Adrenal gland (tissue), 19 donors: ENCODE measurements at places on chromosomes 6 and 20. TPM values are rescaled to one million over a fixed set of nuclear protein-coding genes. Genes with fewer than 3 reads are reported as not detected.
A peak's percentile ranks its signal among the peaks of the same experiment; 100 is the strongest.

- DNase-seq = no peak
Observed at GRCh38 chr6:130120731-130121130, 102.0 kb downstream of the SAMD3 start.

DNA sequence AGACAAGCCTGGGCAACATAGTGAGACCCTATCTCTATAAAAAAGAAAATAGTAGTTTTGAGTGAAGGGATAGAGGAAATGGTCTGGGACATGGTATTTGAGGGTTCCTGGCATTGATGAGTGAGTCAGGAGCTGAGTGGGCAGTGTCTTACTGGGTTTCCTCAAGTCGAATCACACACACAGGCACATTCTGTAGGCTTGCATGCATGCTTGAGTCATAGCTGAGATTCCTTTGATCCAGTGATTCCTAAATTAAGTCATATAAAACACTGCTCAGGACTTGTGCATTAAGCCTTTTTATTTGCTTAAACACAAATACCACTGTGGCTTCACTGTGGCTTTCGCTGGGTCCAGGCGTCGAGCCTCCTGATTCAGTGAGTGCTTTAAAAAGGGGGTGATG is 71.8 kb upstream of the TMEM181 start:
- DNase-seq = no peak

- DNase-seq = no peak
Observed at GRCh38 chr6:2843138-2843740, 1.6 kb upstream of the SERPINB1 start.

DNA sequence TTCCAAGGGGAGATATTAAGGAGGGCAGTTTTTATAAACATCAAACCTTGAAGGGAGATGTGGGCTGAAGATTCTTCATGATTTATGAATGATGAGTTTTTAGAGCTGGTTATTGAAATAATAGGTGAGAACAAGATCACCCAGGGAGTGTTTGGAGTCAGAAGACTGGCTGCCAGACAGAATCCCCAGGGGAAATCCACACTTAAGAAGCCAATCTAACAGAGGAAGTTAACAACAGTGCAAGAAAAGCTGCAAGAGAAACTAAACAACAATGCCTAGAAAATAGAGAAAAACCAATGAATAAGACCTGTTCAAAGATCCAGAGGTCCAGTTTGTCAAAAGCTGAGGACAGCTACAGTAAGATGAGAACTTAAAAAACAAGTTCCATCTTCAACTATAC is 167.9 kb upstream of the MAN1A1 start:
- no peak for DNase-seq

GRCh38 chr20:31579245-31579644 is 25.8 kb upstream of the ID1 start:
- no peak for DNase-seq

DNA sequence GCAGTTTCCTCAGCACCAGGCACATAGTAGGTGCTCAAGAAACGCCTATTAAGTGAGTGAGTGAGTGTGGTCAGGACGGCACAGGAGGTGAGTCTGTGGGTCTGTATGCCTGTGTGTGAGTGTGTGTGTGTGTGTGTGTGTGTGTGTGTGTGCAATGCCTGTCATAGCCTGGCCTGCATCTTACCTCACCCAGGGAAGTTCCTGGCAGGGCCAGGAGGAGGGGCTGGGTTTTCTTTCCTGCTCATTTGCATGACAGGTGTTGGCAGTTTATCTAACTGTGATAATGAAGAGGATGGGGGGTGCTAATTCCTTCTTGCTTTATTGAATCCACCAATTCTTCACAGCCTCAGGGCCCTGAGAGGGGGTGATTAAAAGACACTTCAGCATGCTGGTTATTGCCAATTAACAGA is 146.7 kb upstream of the MLN start:
- DNase-seq = no peak

GRCh38 chr20:22576273-22576672 is 8.1 kb downstream of the FOXA2 start:
- DNase-seq = no peak

DNA sequence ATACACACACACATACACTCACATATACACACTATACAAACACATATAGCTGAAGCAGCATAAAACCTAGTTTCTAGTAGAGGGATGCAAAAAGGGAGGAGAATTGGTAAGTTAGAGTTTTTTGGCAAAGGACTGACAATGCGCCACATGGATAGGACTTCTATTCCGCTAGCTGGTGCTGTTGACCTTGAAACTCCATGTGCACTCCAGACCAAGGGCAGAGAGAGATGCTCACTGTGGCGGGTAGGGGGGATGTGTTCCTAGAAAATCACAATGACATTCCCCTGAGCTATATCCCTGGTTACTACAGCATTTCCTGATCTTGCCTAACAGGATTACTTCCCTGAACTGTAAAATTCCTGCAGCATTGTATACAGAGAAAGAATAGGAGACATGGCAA is 19.2 kb downstream of the MICA start:
- no peak for DNase-seq

DNA sequence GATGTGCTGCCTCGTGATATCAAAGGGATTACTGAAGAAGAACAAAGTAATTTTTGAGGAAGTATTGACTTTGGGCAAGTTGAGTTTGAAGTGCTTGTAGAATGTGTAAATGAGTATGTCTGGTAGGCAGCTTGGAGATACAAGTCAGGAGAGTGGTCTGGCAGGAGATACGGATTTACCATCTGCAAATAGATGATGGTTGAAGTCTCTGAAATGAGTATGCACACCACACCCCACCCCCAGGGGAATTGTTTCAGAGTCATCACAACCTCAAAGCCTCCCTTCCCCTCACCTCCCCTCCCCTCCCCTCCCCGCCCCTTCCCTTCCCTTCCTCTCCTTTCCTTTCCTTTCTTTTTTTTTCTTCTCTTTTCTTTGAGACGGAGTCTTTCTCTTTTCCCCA is 16.4 kb upstream of the MCUR1 start:
- DNase-seq = no peak

DNA sequence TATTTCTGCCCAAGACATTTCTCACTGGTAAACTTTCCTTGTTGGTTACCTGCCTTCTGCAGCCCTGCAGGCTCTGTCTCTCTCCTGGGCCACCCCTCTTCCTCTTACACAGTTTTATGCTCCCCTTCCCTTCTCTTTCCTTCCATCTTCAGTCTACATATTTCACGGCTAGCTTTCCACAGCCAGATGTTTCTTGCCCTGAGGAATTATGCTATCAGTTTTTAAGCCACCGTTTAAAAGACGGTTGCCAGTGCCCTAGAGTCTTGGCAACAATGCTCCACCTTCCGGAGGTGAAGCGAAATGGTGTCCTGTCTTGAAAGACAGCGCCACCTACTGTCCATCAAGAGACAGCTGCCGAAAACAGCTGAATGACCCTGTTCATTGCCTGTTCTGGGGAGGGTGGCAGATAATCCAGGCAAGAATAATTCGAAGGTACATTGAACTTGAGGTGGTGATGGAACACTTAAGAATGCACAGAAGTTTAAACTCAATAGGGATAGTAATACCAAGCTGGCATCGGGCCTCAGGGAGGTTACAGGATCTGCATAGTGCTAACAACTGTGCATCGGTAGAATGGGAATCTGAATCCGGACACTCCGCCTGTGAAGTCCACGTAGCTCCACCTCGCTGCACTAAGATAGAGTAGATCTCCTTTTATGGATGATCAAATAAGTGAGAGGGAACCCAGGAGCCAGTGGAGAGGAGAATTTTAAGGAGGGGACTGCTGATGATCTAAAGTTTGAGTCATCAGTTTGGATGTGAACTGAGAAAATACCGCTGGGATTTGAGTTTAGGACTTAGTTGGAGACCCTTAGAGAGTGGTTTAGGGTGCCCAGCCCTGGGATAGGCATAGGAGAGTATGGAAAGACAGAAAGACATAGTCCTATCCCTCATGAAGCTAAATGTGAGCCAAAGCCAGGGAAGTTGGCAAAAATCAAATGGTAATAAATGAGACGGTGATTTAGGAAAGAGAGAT is 4.8 kb upstream of the TRIM40 start:
- peak; percentile 88 for DNase-seq

GRCh38 chr20:47710665-47711045 is 74.6 kb downstream of the SULF2 start:
- no peak for DNase-seq

TNFRSF21 gene
- total RNA-seq = 5.6 TPM

C20orf202 gene
- total RNA-seq = not detected

C6orf163 gene
- 4.0 TPM for total RNA-seq

DNA sequence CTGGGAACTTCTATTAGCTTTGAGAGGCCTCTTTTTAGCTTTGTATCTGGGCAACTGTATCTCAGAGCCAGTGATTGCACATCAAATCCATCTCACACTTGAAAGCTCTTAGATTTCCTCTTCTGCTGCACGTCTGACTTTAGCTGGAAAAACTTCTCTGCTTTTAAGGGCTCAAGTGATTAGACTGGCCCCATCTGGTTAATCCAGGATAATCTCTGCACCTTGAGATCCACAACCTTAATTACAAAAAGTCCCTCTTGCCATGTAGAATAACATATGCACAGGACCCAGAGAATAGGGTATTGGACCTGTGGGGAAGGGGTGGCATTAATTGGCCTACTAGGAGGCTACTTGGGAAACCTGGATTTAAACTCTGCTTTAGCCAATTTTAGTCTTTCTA is 24.2 kb downstream of the KLHL31 start:
- DNase-seq = no peak

PACSIN1 gene
- total RNA-seq = 2.4 TPM

GRCh38 chr6:168270274-168271172 is 49.1 kb downstream of the DACT2 start:
- no peak for DNase-seq

DNA sequence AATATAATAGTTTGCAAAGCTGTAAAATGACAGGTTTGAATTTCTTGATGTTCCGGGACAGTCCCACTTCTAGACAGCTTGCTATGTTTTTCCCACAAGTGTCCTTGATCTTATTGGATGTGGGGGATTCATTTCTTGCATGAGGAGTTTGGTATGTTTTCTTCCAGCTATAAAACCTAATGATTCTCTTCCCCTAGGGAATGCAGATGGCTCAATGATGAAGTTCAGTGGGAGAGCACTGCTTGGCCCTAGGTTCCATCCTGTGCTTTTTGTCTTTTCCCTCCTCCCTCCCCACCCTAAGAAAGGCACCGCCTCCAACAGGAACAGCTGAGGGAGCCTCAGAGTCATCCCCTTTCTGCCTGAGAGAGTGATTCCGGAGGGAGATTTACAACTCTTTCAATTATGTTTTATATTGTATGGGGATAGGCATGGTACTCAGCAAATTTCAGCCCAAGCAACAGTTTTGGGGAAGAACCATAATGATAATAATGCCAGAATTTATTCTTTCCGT is 149.2 kb downstream of the PHACTR1 start:
- no peak for DNase-seq
